ENCODE measurements at places on chromosomes 5 and 9. TPM values are rescaled to one million over a fixed set of nuclear protein-coding genes. Genes with fewer than 3 reads are reported as not detected.

GRCh38 chr9:101462558-101462957, 27.0 kb upstream of the ALDOB start:
- DNase-seq = no peak
- H3K4me1 ChIP-seq = no peaks in the 10 kb centered on the region
- no peaks in the 10 kb centered on the region for H3K27me3 ChIP-seq
- H3K4me3 ChIP-seq = no peak overlapping the region
- H3K27ac ChIP-seq = no peak overlapping the region
- H3K36me3 ChIP-seq = no peaks in the 10 kb centered on the region

- no peak for DNase-seq
- H3K27ac ChIP-seq = no peak overlapping the region
- no peaks in the 10 kb centered on the region for H3K36me3 ChIP-seq
- H3K27me3 ChIP-seq = no peaks in the 10 kb centered on the region
- H3K4me3 ChIP-seq = no peak overlapping the region
Measured at GRCh38 chr5:78797936-78798672, 149.5 kb upstream of the LHFPL2 start.

DNA sequence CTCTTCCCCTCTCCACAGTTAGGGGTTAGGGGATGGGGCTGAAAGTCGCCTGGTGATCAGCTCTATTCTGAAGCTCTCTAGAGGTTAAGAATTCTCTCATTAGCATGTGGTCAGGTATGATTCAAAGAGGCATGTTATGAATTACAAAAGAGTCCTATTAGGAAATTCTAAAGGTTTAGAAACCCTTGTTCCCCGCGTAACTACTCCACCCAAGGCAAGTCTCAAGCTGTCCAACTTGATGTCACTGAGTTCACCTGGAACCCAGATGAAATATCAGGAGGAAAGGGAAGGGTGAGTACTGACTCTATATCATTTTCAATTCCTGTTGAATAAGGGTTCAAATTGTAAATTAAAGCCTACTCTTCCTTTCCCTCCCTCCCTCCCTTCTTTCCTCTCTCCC, 18.1 kb upstream of the RNF145 start:
- no peaks in the 10 kb centered on the region for H3K36me3 ChIP-seq
- H3K27ac ChIP-seq = no peak overlapping the region
- DNase-seq = no peak
- H3K27me3 ChIP-seq = no peaks in the 10 kb centered on the region
- H3K4me3 ChIP-seq = no peak overlapping the region

GRCh38 chr5:75616971-75617621, 5.8 kb downstream of the ANKDD1B start:
- H3K27ac ChIP-seq = no peak overlapping the region
- no peaks in the 10 kb centered on the region for H3K36me3 ChIP-seq
- no peaks in the 10 kb centered on the region for H3K4me1 ChIP-seq
- no peak for DNase-seq
- no peaks in the 10 kb centered on the region for H3K27me3 ChIP-seq
- H3K4me3 ChIP-seq = no peak overlapping the region

- no peaks in the 10 kb centered on the region for H3K36me3 ChIP-seq
- H3K4me1 ChIP-seq = peaks cover 3% of the 10 kb centered on the region
- no peak overlapping the region for H3K4me3 ChIP-seq
Measured at GRCh38 chr5:749101-749670, 35.3 kb downstream of the ZDHHC11B start.

DNA sequence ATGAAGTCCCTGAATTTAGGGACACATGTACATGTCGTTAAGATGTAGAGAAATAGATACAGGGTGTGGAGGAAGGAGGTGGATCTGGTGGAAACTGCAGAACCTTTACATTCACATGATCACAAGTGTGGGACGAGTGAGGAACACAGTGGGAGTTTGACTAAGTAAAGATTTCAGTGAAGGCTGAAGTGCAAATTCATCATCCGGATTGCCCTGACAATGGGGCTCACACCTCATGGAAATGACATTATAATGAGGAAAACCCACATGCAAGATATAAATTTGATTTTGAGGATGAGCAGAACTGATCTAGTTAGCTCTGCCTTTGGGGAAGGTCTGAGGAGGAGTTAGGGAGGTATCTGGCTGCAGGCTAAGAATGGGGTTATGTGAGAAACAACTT, 173.9 kb downstream of the FSTL4 start:
- no peaks in the 10 kb centered on the region for H3K4me1 ChIP-seq
- H3K36me3 ChIP-seq = no peaks in the 10 kb centered on the region
- no peaks in the 10 kb centered on the region for H3K27me3 ChIP-seq

GRCh38 chr5:880816-881550, 11.6 kb downstream of the BRD9 start:
- H3K27ac ChIP-seq = no peak overlapping the region
- no peak overlapping the region for H3K4me3 ChIP-seq
- peaks cover 65% of the 10 kb centered on the region for H3K36me3 ChIP-seq
- no peaks in the 10 kb centered on the region for H3K27me3 ChIP-seq
- DNase-seq = peak; percentile 59

GRCh38 chr5:114097570-114097969, 264.3 kb upstream of the KCNN2 start:
- no peak for DNase-seq
- H3K27ac ChIP-seq = no peak overlapping the region
- H3K36me3 ChIP-seq = no peaks in the 10 kb centered on the region
- H3K27me3 ChIP-seq = no peaks in the 10 kb centered on the region
- no peaks in the 10 kb centered on the region for H3K4me1 ChIP-seq

- no peak for DNase-seq
- H3K27ac ChIP-seq = no peak overlapping the region
- H3K4me3 ChIP-seq = no peak overlapping the region
Measured at GRCh38 chr9:91562416-91562815, 138.8 kb upstream of the NFIL3 start.

DNA sequence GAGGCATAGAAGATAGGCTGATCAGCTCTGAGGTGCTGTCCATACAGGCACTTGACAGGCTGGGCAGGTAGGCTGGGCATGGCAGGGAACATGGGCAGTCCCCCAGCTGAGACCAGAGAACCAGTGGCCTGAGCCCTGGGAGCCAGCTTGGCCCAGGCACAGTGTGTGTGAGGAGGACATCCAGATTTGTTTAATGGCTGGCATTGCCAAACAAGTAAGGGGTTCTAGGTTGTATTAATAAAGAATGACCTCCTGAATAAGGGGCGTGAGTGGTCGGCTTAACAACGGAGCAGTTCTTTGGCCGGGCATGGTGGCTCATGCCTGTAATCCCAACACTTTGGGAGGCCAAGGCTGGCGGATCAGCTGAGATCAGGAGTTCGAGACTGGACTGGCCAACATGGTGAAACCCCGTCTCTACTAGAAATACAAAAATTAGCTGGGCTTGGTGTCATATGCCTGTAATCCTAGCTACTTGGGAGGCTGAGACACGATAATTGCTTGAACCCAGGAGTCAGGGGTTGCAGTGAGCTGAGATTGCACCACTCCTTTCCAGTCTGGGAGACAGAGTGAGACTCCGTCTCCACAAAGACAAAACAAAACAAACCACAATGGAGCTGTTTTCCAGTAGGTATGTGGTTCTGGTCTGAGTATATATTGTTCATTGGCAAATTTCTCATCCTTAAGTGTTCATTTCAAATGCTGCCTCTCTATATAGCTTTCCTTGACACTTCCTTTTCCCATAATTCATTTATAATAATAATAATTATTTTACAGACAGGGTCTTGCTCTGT, 56.2 kb downstream of the ANGPTL2 start:
- no peaks in the 10 kb centered on the region for H3K4me1 ChIP-seq
- no peak for DNase-seq
- no peaks in the 10 kb centered on the region for H3K36me3 ChIP-seq
- H3K27me3 ChIP-seq = no peaks in the 10 kb centered on the region
- H3K27ac ChIP-seq = peak overlapping the region; percentile 33
- no peak overlapping the region for H3K4me3 ChIP-seq

Gene PPP2R2B
- total RNA-seq = 5.0 TPM

- no peak overlapping the region for H3K4me3 ChIP-seq
- H3K27ac ChIP-seq = no peak overlapping the region
- H3K36me3 ChIP-seq = peaks cover 16% of the 10 kb centered on the region
- no peak for DNase-seq
- H3K27me3 ChIP-seq = no peaks in the 10 kb centered on the region
Measured at GRCh38 chr9:77375956-77376532, 198.7 kb downstream of the VPS13A start.

DNA sequence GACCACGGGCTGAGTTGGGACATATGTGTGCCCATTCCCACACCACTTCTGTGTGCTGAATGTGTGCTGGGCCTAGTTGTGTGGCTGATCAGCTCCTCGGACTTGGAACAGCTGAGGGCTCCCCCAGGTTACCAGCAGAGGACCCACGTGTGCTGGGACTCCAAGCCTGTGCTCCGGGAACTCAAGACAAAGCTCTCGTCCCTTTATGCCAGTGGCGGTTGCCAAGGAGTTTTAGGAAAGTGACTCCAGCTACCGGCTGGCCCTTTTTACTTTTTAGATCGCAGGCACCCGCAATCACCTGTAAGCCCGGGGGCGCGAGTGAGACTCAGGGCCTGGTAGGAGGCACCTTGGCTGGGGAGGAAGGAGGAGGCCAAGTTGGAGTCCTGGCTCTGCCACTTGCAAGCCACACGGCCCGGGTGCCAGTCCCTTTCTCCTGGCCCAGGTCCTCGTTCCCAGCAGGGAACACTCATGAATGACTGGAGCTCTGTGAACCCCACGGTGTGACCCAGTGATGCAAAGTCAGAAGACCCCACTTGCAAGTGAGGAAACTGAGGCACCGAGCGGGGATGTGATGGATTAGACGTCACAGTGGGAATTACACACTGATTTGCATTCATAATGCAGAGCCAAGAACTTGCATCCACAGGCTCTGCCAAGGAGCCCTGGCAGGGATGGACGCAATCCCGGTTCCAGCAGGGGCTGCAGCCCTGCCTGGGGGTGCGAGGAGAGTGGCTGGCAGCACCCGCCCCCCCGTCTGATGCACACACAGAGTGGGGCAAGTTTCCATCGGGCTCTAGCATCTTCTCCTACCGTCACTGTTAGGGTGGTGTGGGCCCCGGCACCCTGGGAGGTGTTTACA, 26.9 kb downstream of the CRB2 start:
- H3K27me3 ChIP-seq = no peaks in the 10 kb centered on the region
- no peak overlapping the region for H3K27ac ChIP-seq
- H3K4me3 ChIP-seq = no peak overlapping the region

- H3K27me3 ChIP-seq = peaks cover 16% of the 10 kb centered on the region
- H3K4me1 ChIP-seq = peaks cover 13% of the 10 kb centered on the region
- H3K27ac ChIP-seq = no peak overlapping the region
- H3K4me3 ChIP-seq = no peak overlapping the region
Measured at GRCh38 chr5:133873449-133873848, 95.0 kb downstream of the C5orf15 start.

Gene RASEF
- 0.19 TPM for total RNA-seq

Gene TAF1L
- not detected for total RNA-seq

- H3K4me1 ChIP-seq = peaks cover 4% of the 10 kb centered on the region
- H3K4me3 ChIP-seq = no peak overlapping the region
- no peak overlapping the region for H3K27ac ChIP-seq
Measured at GRCh38 chr9:33860200-33860871, 43.4 kb downstream of the UBE2R2 start.

Gene SV2C
- total RNA-seq = 0.07 TPM

DNA sequence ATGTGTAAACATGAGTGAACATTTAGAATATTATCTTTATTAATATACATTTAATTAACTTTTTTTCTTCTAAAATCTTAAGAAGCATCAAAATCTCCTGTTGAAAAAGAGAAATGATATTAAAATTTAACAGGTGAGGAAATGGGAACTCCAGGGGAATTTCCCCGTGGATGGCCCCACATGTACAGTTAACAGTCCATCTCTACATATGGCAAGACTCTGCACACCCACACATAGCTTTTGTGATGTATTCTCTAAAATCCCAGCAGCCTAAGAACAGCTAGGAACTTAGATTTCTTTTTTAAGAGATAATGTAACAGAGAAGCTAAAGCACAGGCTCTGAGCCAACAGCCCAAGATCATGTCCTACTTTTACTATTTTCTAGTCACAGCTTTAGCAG, 556.3 kb upstream of the RGMB start:
- H3K4me3 ChIP-seq = no peak overlapping the region
- H3K4me1 ChIP-seq = no peaks in the 10 kb centered on the region
- H3K27me3 ChIP-seq = no peaks in the 10 kb centered on the region
- H3K27ac ChIP-seq = no peak overlapping the region

Gene IL5
- total RNA-seq = not detected

GRCh38 chr5:133907075-133907474, 61.4 kb downstream of the C5orf15 start:
- H3K4me1 ChIP-seq = no peaks in the 10 kb centered on the region
- no peak overlapping the region for H3K4me3 ChIP-seq
- no peaks in the 10 kb centered on the region for H3K27me3 ChIP-seq
- H3K27ac ChIP-seq = no peak overlapping the region
- no peak for DNase-seq

DNA sequence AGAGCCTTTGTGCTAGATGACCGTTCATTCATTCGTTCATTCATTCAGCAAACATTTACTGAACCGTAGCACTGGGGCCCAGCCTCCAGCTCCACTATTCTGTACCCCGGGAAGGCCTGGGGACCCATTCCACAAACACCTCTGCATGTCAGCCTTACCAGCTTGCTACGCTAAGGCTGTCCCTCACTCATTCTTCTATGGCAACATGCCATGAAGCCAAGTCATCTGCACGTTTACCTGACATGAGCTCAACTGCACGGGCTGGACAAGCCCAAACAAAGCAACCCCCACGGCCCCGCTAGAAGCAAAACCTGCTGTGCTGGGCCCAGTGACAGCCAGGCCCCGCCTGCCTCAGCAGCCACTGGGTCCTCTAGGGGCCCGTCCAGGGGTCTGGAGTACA, 6.0 kb downstream of the CEL start:
- H3K4me3 ChIP-seq = no peak overlapping the region
- H3K4me1 ChIP-seq = no peaks in the 10 kb centered on the region
- no peak overlapping the region for H3K27ac ChIP-seq
- DNase-seq = no peak

DNA sequence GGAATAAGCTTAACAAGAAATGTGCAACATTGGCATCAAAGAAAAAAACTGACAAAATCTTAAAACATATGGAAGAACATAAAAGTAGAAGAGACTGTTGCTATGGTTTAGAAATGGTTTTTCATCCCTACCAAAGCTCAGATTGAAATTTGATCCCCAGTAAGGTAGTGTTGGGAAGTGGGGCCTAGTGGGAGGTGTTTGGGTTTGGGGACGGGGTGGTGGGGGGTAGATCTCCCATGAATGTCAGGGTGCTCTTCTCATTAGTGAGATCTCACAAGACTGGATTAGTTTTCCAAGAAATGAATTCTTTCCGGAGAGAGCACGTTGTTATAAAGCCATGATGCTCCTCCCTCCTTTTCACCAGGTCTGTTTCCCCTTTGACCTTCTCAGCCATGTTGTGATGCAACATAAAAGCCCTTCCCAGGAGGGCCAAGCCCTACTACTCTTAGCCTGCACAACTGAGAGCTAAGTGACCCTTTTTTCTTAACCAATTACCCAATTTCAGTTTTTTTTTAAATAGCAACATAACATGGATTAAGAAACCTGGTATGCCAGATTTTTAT, 10.6 kb downstream of the TMEM167A start:
- H3K4me3 ChIP-seq = no peak overlapping the region
- DNase-seq = no peak
- no peaks in the 10 kb centered on the region for H3K27me3 ChIP-seq

Gene TLE1
- total RNA-seq = 68.2 TPM

- H3K27me3 ChIP-seq = no peaks in the 10 kb centered on the region
- DNase-seq = no peak
- H3K4me1 ChIP-seq = no peaks in the 10 kb centered on the region
- H3K27ac ChIP-seq = no peak overlapping the region
- H3K4me3 ChIP-seq = no peak overlapping the region
Measured at GRCh38 chr9:72991772-72992171, 38.9 kb upstream of the ALDH1A1 start.

Gene FAM240B
- not detected for total RNA-seq

Data from spleen (tissue), 13 donors.